ENCODE measurements at places on chromosomes 16 and 17. TPM values are rescaled to one million over a fixed set of nuclear protein-coding genes. Genes with fewer than 3 reads are reported as not detected.

Gene GAN
- 6.2 TPM for total RNA-seq

Gene GNAO1
- total RNA-seq, result not detected

- peak; percentile 93 for DNase-seq
These were observed 26.5 kb upstream of the PPM1D start for GRCh38 chr17:60573236-60574051.

Gene OR1E1
- total RNA-seq, result not detected

- no peak for DNase-seq
These were observed 6.8 kb upstream of the CD300A start for GRCh38 chr17:74459622-74460021.

DNA sequence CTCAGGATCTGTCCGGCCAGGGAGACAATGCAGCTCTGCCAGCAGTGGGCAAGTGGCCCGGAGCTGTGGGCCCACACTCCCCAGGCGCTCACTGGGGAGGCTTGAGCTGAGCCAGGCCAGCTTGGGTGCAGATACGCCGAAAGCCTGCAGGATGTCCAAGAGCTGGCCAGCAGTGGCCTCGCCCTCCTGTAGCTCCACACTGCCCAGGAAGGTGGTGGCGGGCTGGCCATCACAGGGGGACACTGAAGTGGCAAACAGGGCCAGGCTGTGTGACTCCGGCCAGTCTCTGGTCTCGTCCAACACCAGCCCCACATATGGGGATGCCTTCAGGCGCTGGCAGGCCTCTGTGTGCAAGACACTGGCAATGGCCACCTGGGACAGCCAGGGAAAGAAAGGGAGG, 9.6 kb downstream of the C17orf113 start:
- DNase-seq, result no peak

Gene FOXL1
- 0.90 TPM for total RNA-seq

Data from fibroblast of the aortic adventitia (primary cell).